ENCODE measurements at places on chromosomes 2 and 18. TPM values are rescaled to one million over a fixed set of nuclear protein-coding genes. Genes with fewer than 3 reads are reported as not detected.

The LYG1 gene
- 1.5 TPM for polyA plus RNA-seq

The MYL12A gene
- polyA plus RNA-seq: 305 TPM

The SCN2A gene
- polyA plus RNA-seq: 0.27 TPM

The PLGLB2 gene
- 1.2 TPM for polyA plus RNA-seq

The HRH4 gene
- polyA plus RNA-seq: 0.05 TPM

The ANKRD23 gene
- polyA plus RNA-seq: 5.1 TPM

The FLACC1 gene
- polyA plus RNA-seq: 0.63 TPM

The CERS6 gene
- 9.3 TPM for polyA plus RNA-seq

The QPCT gene
- polyA plus RNA-seq: 11.4 TPM

The NETO1 gene
- polyA plus RNA-seq: 0.96 TPM

The SRD5A2 gene
- 2.4 TPM for polyA plus RNA-seq

The SCN1A gene
- polyA plus RNA-seq: not detected

The TRAK2 gene
- 25.1 TPM for polyA plus RNA-seq

The ST6GAL2 gene
- 1.3 TPM for polyA plus RNA-seq

The POMC gene
- polyA plus RNA-seq: 4.1 TPM

DNA sequence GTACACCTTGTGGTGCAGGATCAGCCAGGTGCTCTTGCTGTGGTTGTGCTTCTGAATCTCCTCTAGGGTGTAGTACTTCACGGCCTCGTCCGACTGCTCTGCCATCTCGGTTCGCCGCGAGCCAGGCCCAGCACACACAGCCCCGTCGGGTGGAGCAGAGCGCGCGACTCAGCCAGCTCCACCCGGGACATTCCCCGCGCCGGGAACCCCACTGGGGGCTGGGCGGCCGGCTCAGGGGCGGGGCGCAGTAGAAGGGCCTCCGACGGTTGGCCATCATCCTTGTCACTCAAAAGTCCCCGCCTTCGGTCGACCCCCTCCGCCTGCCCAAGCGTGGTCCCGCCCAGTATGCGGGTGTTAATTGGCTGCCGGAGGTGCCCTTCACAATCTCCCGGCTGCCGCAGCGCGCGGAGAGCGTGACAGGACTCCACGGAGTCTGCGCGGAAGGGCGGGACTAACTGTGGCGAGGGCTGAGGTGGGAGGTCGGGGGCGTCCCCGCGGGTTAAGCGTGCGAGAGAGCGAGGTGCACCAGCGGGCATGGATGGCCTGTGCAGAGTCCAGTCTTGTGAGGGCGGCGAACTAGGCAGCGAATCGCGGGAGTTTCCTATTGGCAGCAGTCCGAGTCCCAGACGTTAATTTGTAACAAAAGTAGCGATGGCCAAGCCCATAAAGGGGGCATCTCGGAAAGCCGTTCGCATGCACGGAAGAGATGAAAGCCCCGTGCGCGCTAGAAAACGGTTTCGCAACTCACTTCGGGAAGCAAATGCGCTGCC is at the start of gene CYB5A:
CYB5A (minus strand) TSS at position 193 of the 770 bp plus-strand sequence; CDS start at position 105, 88 bp downstream.
- peak; percentile 95 for DNase-seq

- DNase-seq: no peak
These were observed 31.4 kb downstream of the ABCB11 start for GRCh38 chr2:168999668-169000213.

- no peak for DNase-seq
These were observed 566.8 kb upstream of the ZNF804A start for GRCh38 chr2:184031402-184032147.

DNA sequence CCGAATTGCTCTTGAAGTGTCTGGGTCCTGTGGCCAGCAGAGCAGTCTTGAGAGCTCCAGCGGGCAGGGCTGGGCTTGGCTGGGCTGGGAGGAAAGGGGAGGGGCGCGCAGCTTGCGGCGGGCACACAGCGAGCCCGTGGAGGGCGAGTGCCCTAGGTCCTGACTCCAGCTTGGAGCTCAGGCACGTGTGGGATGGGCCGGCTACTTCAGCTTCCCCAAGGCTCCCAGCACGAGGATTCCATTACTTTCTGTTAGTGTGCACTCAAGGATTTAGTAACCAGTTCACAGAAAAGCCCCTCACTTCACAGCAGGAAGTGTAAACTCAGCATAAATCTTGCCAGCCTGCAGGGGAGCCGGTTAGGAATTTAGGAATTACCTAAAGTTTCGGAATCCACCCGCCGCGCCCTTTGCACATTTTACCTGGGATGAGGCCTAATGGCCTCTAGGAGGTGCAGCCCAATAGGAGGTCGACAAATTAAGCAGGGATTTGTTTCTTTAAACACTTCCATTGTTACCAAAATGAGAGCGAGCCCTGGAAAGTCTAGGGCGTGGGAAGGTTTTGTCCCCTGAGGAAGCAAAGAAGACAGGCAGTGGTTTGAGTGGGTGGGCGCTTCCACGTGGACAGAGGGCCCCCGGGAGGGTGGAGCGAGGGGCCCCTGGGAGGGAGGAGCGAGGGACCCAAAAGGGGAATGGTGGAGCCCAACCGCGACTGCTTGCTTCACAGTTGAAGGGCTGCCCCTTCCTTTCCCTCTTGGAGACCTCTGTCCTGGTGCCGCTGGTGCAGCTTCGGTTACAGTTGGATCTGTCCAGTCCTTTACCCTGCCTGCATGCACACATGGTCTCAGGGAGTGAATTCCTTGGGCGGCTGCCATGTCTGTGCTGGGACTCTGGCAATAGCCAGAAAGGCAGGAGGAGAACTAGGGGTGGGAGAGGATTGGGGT is 93.3 kb downstream of the CTAGE1 start:
- no peak for DNase-seq

GRCh38 chr2:112547333-112547732 is 5.1 kb downstream of the POLR1B start:
- no peak for DNase-seq

DNA sequence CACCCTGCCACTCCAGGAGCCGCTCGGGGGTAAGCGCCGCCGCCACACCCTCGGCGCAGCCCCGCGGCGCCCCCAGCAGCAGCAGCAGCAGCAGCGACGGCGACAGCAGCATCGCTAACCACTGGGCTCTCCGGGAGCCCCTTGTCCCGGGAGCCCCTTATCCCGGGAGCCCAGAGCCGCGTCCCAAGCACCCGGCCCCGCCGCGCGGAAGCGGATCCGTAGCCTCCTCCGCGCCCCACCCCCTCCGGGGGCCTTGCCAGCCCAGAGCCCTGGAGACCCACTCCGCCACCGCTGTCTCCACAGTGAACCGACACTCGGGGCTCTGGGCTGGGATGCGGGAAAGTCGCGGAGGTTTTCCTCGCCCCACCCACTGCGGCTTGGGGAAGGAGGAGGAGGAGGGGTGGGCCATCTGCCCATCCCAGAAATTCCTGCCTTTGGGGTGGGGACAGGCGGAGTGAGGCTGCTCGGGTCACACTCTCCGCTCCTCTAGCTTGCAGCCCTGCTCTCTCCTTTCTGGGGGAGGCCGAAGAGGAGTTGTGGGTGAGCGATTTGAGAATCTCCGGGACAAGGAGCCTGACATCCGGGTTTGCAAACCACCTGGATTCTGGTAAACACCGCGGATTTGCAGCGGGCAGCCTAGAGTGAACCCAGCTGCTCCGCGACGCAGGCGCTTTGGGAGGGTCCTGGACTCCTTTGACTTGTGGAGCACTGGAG is at the start of gene PLA2R1:
PLA2R1 (minus strand) TSS at position 324 of the 714 bp plus-strand sequence; CDS start at position 112, 212 bp downstream.
- no peak for DNase-seq

GRCh38 chr2:122077771-122078170 is 322.3 kb downstream of the TSN start:
- DNase-seq: no peak

DNA sequence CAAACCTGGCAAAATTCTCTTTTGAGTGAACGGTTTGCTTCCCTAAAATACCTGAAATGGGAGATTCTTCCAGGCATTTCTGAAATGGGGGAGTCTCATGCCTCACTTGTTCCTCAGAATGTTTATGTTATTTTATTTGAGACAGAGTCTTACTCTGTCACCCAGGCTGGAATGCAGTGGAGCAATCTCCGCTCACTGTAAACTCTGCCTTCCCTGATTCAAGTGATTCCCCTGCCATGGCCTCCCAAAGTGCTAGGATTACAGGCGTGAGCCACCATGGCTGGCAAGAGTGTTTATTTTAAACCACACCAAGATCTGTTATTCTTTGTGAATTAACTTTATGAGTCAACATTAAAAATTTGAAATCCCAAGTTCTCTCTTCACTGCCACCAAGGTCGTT is 6.4 kb upstream of the FHL2 start:
- no peak for DNase-seq

DNA sequence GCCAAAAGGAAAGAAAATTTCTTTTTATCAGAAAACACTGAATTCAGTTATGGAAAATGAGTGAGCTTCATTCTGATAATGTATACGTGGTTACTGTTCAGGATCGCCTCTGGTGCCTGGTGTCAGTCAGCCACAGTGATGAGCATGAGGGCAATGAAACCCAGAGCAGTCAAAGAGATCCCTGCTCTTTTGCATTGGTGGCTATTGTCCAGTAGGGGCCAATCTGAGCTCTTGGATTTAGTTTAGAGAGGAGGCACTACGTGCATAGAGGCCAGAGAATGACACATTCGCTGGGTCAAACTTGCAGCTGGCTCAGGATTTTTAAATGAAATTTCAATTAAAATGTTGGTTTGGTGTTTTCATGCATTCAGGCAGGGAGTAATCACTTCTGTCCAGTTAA is 522.9 kb downstream of the TMEM182 start:
- DNase-seq: no peak

GRCh38 chr2:170076189-170076588 is 101.8 kb upstream of the MYO3B start:
- no peak for DNase-seq

DNA sequence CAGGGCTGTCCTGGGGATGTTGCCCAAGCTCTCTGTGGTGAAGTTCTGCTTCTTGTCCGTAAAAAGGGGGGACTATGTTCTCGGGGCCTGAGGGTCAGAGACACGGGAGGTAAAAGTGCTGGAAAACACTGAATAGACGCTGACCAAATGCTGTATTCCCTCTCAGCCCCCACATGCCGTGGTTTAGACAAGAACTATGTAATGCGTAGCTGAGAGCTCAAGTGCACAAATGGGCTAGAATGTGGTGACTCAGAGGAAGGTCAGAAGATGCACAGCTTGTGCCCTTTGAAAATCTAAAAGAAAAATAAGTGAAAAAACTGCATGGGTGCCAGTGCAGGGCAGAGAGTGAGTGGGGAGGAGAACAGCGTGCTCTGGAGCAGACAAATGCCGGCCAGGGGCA is 80.3 kb upstream of the MAP4K4 start:
- no peak for DNase-seq

- no peak for DNase-seq
These were observed 10.4 kb upstream of the ST8SIA5 start for GRCh38 chr18:46767217-46767616.

- no peak for DNase-seq
These were observed 355.5 kb upstream of the ZEB2 start for GRCh38 chr2:144875290-144875969.

DNA sequence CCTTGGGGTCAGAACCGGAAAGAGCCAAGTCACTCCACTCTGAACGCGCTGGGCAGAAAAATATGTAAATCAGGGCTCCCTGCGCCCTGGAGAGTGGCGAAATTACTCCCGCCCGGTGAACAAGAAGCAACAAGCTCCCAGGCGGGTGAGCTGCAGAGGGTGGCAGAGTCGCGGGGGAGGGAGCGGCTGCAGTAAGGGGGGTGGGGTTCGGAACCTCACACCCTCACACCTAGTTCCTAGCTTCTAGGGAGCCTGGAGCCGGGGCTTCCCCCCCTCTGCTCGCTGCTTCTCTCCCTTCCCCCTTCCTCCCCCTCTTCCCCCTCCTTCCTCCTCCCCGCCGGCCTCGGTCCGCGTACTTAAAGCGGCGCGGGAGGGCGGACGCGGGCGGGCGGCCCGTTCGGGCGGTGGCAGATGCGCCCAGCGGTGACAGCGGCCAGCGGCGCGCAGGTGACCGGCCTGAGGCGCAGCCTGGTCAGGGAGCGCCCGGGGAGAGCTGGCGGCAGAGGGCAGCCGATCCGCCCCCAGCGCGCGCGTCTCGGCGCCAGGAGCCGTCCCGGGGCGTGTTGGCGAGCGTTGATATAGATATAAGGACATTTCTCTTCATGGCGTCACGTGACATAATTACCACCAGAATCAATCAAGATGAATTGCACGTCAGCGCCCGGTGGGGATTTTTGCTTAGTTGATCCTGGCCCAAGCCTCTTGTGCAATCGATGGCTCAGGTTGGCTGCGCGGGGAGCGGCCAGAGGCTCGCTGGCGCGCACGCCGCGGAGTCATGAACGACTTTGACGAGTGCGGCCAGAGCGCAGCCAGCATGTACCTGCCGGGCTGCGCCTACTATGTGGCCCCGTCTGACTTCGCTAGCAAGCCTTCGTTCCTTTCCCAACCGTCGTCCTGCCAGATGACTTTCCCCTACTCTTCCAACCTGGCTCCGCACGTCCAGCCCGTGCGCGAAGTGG is at the start of gene HOXD11:
HOXD11 (plus strand) TSS at position 700 of the 959 bp plus-strand sequence; CDS start at position 776, 76 bp downstream.
- no peak for DNase-seq

GRCh38 chr2:227191367-227191766 is 26.9 kb downstream of the COL4A3 start:
- DNase-seq: no peak

GRCh38 chr2:233674314-233674713 is 2.6 kb downstream of the UGT1A9 start:
- DNase-seq: no peak

- DNase-seq: no peak
These were observed 209.3 kb downstream of the SLC4A3 start for GRCh38 chr2:219836647-219837177.

GRCh38 chr2:236334122-236334876 is 70.1 kb upstream of the ASB18 start:
- no peak for DNase-seq
